Thymus (tissue), 14 donors: ENCODE measurements at places on chromosomes 3 and 15. TPM values are rescaled to one million over a fixed set of nuclear protein-coding genes. Genes with fewer than 3 reads are reported as not detected.
A peak's percentile ranks its signal among the peaks of the same experiment; 100 is the strongest.

Gene TMEM158
- 0.66 TPM for total RNA-seq

- no peaks in the 10 kb centered on the region for H3K36me3 ChIP-seq
- H3K4me1 ChIP-seq: no peaks in the 10 kb centered on the region
- no peak for DNase-seq
- peaks cover 5% of the 10 kb centered on the region for H3K27me3 ChIP-seq
- no peak overlapping the region for H3K27ac ChIP-seq
- H3K4me3 ChIP-seq: no peak overlapping the region
These were observed 25.4 kb upstream of the SLC25A26 start for GRCh38 chr3:66195347-66195783.

Gene TYRO3
- 1.3 TPM for total RNA-seq

Gene FEZF2
- total RNA-seq: 2.9 TPM

Gene HES1
- total RNA-seq: 19.7 TPM

- H3K4me3 ChIP-seq: no peak overlapping the region
- no peaks in the 10 kb centered on the region for H3K4me1 ChIP-seq
- DNase-seq: no peak
- no peaks in the 10 kb centered on the region for H3K27me3 ChIP-seq
These were observed 86.6 kb downstream of the GAP43 start for GRCh38 chr3:115709931-115710330.

DNA sequence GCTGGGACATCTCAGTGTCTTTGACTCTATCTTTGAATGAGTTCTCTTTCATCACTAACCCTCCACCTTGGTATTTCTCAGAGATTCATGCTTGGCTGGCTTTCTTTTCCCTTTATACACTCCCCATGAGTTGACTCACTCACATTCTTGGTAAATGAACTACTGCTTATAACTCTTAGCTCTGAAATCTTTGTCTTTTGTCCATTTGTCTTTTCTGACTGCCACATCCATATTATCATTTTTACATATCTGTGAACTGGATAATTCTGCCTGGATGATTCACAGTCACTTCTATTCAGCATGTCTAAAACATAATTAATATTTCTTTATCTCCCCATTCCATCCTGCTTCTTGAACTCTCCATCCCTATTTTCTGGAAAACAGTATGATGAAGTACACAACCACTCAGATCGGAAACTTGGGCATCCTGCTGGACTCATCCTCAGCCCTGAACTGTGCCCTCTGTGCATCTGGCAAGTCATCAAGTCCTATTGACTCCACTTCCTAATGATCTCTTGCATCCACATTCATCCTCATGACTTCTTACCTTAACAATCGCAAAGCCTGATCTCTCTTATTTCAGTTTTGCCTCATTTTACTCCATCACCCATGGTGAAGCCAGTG lies 66.9 kb downstream of the KCNAB1 start:
- no peaks in the 10 kb centered on the region for H3K4me1 ChIP-seq
- no peak for DNase-seq
- no peaks in the 10 kb centered on the region for H3K36me3 ChIP-seq
- H3K27me3 ChIP-seq: no peaks in the 10 kb centered on the region
- H3K4me3 ChIP-seq: no peak overlapping the region

DNA sequence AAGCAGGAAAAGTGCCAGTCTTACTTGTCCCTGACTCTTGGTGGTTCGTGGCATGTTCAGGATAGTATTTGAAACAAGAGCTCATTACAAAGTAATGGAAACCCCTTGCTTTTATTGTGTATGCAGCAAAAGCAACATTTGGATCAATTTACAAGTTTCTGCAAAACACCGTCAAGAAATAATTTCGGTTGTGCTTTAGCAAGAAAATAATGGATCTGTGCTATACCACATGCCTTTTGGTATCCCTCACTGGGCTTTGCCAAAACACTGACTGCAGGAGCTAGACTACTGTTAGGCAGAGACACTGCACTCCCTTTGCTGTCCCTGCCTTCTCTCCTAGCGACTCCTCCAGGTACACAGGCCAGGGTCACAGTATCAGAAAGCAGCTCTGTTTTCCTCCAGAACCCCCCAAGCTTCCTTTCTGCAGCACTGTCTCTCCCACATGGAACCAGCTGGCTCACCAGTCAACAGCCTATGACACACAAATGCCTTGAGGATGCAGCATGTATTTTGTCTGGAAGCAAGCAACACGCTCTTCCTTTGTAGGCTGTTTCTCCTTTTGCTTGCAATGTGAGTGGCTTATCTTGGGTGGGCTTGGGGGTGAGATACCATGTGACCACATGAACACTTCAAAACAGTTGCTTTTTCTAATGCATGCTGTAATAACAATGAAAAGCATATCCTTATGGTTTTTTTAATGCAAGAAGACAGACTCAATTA lies 111.4 kb downstream of the PGPEP1L start:
- peak overlapping the region; percentile 34 for H3K27ac ChIP-seq
- H3K4me1 ChIP-seq: no peaks in the 10 kb centered on the region
- DNase-seq: no peak
- H3K27me3 ChIP-seq: no peaks in the 10 kb centered on the region
